NCI-H446 treated with DMSO at 0.1 percent for 48 hours (cell line): ENCODE measurements at places on chromosomes 12 and 14.
A peak's percentile ranks its signal among the peaks of the same experiment; 100 is the strongest.

DNA sequence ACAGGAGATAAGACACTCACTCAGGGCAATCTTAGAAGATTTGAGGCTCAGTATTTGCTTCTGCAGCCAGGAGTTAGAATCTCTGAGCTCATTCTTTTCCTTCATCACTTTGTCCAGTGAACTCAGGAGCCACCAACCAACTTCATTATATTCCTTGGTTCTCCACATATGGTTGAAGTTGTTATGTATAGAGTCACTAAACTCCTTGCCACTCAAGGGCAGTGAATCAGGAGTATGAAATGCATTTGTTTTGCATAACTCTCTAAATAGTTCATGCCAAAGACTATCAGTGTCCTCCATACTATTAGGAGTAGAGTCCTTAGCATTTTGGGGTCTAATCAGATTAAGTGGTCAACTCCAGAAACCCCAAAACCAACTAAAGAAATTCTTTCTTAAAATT lies 150.6 kb downstream of the CCDC59 start:
- DNase-seq = no peak

DNA sequence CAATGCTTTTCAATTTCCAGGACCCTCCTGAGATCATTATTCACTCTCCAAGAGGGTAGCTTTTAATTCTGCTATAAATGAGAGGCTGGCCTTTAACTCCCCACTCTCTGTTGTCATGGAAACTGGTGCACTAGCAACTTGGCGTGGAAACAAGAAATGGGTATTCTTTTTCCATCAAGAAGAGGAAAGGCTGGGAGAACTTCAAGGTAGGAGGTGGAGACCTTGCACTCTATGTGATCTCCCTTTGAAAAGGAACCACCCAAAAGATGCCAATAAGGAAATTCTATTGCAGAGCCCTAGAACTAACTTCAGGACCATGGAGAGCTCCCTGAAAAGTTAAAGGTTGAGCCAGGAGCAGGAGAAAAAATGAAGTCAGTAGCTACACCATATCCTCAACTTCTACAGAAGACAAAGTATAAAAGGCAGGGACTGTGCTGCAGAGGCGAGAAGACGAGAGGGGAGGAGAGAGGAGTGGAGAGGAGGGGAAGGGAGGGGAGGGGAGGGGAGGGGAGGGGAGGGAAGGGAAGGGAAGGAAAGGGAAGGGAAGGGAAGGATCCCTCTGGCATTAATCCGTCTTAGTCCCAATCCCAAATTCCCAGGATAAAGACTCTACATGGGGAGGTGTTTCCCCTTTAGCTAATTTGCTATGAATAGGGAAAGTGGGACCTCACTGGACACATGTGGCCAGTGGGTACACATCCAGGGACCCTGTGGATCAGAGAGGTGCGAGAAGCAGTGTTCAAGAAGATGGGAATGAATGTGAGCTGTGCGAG lies 46.7 kb upstream of the FICD start:
- no peak for DNase-seq

DNA sequence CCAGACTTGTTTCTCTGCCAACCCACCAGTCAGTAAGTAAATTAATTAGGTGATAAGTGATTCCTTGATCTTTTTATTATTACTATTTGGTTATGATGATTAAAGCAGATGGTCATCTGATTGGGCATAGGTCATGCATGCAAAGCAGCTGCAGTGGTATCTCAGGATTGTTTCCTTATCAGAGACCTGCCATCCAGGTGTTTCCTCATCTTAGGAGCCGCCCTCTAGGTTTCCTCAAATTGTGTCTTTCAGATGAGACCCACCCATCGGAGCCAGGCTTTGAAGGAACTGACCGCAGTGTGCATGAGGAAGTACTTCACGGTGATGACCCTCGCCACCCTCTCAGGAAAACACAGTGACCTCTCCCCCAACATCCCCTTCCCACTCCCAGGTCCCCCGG lies 63.3 kb downstream of the ZFP36L1 start:
- no peak for DNase-seq

DNA sequence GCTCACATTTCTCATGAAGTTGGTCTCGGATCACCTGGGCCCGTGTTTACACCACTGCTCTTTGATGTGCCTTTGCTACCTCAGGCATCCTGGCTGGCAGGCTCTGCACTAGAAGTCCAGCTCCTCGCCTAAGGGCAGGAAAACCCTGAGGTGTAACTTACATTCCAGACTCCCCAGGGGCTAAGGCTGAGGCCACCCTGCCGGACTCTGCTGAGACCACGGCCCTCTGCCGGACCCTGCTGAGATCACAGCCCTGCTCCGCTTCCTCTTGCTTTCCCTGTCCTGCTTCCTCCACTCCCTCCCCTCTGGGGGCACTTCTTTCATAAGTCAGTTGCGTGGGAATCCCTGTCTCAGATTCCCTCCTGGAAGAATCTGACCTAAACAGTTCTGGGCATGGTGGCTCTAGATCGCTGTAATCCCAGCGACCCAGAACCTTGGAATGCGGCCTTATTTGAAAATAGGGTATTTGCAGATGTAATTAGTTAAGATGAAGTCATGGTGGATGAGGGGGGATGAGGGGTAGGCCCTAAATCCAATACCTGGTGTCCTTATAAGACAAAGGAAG lies 17.2 kb downstream of the RILPL1 start:
- DNase-seq = no peak

DNA sequence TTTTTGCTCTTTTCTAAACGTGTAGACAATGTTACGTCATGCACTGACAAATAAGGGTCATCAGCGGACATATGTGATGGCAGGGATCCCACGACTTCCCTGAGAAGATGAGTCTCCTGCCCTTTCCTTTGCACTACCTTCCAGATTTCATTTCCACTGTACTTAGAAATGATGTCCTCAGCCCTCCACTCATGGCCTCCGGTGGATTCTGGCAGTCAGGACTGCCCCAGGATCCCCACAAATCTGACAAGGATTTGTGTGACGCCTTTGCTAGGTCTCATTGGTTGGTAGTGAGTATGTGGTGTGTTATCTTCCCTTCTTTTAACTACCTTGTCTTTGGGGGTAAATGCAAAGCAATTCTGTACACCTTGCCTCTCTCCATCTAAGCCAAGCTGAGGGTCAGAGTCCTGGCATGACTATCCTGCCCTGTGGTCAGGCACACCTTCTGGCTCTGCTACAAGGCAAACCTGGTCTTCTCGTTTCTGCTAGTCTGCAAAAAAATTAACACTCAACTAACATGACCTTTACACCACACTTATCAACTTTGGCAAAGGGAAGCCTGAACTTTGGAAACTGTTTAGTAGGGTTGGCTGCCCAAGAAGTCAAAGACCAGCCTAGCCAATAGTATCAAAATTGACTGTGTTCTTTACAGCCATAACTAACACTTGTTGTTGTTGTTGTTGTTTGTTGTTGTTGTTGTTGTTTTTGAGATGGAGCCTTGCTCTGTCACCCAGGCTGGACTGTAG lies 17.3 kb upstream of the DHRS4 start:
- DNase-seq = no peak

GRCh38 chr12:123019841-123020138 lies 39.3 kb downstream of the ARL6IP4 start:
- DNase-seq = no peak

DNA sequence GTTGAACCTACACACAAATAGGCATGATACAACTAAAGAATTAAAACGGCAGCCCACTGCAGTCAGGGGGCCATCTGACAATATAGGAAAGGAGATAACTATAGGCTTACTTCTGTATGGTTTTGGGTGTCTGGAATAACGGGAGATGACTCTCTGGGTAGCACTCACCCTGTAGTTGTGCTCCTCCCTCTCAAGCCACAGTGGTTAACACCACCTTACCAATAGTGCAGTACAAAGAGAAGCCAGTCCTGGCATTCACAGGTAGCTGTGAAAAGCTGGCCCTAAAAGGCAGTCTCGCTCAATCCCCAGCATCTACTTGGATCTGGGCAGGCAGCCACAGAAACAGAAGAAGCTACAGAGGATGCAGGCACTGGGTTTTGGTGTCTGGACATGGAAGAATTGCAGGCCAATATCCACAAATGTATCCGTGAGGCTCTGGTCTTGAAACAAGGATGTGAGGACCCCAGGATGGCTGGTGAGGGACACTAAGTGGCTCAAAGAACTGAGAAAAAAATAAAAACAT lies 93.0 kb downstream of the DPF3 start:
- no peak for DNase-seq

DNA sequence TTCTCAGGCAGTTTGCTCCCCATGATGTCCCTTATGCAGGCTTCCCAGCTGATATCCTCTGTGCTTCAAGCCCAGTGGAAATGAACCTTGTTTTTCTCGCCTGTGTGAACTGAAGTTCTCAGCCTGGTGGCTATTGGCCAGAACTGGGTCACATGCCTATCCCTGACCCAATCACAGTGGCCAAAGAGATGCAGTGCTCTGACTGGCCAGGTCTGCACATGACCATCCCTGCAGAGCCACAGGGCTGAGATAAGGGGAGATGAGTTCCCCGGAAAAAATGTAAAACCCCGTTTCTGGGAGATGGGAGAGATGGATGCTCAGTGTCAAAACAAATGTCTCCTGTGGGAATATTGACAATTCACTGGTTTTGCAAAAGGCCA lies 34.7 kb upstream of the FZD10 start:
- DNase-seq = no peak

GRCh38 chr12:13835652-13836051 lies 145.8 kb downstream of the GRIN2B start:
- peak; percentile 15 for DNase-seq
